DMS 273 treated with DMSO at 0.1 percent for 48 hours (cell line): ENCODE measurements at places on chromosomes 2 and 18.

GRCh38 chr2:74510272-74510671 lies 2.8 kb upstream of the PCGF1 start:
- DNase-seq, result no peak

DNA sequence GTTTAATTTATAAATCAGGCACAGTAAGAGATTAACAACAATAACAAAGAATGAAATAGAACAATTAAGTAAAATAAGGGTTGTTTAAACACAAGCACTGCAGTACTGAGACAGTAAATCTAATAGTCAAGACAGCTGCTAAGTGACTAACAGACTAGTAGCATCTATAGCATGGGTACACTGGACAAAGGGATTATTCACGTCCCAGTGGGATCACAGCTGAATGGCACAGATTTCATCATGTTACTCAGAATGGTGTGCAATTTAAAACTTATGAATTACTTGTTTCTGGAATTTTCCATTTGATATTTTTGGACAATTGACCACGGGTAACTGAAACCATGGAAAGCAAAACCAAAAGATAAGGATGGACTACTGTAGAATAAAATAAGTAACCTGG lies 161.9 kb upstream of the DAPL1 start:
- DNase-seq, result no peak

- DNase-seq, result no peak
These were observed 359.9 kb upstream of the SLC14A2 start for GRCh38 chr18:45255197-45255890.

DNA sequence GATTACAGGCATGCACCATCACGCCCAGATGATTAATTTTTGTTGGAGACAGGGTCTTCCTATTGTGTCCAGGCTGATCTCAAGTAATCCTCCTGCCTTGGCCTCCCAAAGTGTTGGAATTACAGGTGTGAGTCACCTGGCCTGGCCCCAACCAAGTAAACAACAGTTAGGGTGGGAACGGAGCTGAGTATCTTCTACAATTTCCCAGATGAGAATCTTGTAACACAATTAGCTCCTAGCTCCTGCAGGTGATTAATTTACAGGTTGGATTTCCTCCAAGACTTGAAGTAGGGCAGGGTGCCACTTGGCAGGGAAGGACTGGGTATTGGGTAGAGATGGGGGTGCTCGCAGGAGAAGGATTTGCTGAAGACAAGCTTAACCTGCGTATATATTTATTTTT lies 17.8 kb downstream of the NLRC4 start:
- DNase-seq, result no peak

DNA sequence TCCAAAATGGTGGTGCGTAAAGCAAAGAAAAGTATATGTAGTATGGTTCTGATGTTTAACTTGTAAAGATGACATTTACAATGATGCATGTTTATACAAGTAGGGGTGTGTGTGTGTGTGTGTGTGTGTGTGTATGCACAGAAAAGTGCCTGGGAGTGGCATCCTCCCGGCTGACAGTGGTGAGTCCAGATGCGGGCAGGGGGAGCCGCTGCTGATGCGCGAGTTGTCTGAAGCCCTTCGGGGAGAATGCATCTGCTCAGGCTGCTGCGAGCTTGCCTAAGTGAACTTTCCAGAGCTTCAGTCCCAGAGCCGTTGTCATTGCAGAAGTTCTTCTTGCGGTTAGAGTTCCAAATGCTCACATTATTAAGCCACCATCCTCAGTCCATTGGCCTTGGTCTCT lies 429.7 kb upstream of the HS6ST1 start:
- no peak for DNase-seq

GRCh38 chr2:177352441-177353186 lies 40.0 kb upstream of the AGPS start:
- DNase-seq, result no peak

DNA sequence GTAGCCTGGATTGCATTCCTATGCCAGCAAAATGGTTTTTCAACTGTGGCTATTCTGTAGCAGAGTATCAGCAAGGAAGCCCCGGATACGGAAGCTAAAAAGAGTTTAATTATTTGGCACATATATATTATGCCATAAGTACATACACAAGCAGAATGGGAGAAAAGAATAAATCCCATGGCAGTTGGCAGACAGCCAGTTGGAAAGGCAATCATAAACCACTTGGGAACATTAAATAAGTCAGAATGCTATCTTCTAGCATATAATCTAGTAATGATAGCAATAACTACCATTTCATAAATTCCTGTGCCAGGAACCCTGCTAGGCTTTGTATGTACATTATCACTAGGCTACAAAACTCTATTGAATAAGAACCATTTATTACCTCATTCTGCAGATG lies 26.0 kb downstream of the GALNT5 start:
- no peak for DNase-seq

DNA sequence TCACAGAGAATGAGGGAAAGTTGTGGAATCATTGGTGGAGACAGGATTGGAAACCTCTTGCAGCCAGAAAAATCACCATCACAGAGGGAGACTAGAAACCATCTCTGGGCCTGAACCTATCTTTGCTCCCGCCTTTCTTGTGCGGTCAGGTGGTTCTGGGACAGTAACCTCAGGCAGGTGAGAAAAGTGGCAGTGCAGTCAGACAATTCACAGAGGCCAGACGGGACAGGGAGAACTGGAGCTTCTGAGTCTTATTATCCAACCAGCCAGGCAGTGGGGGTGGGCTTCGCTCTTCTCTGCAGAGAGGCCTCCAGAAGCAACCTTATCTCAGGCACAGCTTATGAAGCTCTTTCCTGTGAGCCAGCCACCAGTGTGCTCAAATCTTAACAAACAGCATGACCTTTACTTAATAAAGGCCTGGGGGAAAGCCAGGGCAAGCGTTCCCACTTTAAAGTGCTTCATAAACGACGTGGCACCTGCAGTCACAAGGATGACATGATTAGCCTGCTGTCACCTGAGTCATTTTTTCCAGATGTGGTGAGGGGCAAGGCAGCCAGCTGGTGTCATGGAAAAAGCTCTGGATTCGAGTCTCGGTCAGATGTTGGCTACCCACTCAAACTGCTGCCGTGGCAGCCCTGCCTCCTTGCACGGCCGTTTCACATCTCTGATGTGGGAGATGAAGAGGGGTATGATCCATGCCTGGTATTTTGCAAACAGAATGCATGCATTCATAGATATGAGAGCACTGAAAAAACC lies 109.7 kb downstream of the B3GNT2 start:
- DNase-seq, result no peak

DNA sequence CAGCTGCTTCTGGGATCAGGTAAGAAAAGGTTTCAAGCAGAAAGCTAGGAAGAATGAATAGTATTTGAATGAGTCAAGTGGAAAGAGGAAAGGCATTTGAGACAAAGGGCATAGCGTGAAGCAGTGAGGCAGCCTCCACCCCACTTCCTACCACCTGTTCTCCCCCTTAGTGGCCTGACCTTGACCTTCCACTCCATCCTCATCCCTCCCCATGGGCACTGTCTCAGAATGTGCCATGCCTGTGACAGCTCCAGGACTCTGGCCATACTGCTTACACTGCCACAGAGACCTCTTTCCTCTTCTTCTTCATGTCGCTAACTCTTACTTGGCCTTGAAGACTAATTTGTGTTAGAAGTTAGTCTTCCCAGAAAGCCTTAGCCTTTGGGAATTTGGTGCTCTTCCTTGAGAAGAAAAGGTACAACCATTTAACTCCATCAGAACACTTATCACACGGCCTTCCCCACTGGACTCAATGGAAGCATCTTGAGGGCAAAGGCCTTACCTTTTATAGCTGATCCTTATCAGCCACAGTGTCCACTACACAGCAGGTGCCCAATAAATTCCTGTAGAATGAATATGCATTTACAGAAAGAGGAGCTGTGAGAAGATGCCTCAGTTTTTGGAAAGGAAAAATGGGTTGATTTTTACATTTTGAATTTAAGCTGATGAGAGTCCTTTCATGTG lies 15.2 kb upstream of the NOSTRIN start:
- DNase-seq, result no peak

GRCh38 chr18:40678318-40678717 lies 1276.7 kb upstream of the PIK3C3 start:
- no peak for DNase-seq

DNA sequence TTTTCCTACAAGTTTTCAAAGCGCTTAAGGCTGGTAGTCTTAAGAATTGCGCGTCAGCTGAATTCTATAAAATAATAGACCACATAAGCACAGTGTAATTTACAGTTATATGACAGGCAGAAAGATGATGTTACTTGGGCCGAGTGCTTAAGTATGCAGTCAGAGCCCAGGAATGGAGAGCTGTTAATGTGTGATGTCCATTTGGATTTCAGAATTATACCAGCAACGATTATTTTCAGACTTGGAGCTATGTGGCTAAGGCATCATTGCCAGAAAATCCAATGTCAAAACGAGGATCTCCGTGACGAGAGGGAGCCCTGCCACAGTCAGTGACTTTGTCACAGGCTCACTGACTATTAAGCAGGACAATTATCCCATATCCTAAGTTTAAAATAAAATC lies 3.4 kb downstream of the KLF7 start:
- no peak for DNase-seq

- no peak for DNase-seq
These were observed 61.5 kb downstream of the VRK2 start for GRCh38 chr2:58107803-58108710.

GRCh38 chr2:208049006-208049405 lies 23.7 kb upstream of the PLEKHM3 start:
- DNase-seq, result no peak

GRCh38 chr2:38146907-38147307 lies 71.0 kb upstream of the CYP1B1 start:
- DNase-seq, result no peak

DNA sequence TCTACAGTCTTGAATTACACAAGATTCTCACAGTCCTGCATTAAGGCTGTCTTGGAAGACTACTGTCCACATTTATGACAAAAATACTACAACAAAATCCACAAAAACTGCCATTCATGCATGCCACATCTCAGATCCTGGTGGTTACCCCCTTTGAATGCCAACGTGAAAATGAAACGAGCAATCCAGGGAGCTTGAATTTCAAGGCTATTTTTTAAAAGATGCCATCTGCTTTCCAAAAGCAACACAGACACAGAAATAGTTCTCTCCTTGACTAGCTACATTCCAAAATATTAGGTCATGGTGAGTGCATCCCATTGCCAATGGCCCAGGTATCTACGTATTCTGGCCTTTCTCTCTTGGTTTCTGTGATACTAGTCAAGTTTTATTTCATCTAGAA lies 36.3 kb downstream of the IRS1 start:
- no peak for DNase-seq

- no peak for DNase-seq
These were observed 318.5 kb downstream of the HRH4 start for GRCh38 chr18:24778810-24779418.

- no peak for DNase-seq
These were observed 233.4 kb downstream of the SOCS6 start for GRCh38 chr18:70522183-70522680.

DNA sequence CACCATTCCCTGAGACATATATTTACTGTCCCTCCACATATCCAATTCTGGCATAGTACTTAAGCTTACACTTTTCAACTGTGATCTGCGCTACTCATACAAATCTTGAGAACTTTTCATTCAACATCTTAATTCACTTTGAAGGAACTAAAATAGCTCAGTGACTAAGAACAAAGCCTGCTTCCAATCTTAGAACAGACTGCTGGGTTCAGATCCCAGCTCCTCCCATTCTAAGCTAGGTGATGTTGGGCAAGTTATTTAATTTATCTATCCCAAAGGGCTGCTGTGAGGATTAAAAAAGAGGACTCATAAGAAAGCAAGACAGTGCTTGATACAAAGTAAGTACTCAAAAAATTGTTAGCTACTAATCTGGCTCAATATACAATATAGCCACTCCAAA lies 57.9 kb downstream of the UGP2 start:
- DNase-seq, result no peak

- no peak for DNase-seq
These were observed 191.6 kb downstream of the TCF4 start for GRCh38 chr18:55396267-55396905.

- no peak for DNase-seq
These were observed 70.4 kb downstream of the IL1R2 start for GRCh38 chr2:102061962-102062795.

DNA sequence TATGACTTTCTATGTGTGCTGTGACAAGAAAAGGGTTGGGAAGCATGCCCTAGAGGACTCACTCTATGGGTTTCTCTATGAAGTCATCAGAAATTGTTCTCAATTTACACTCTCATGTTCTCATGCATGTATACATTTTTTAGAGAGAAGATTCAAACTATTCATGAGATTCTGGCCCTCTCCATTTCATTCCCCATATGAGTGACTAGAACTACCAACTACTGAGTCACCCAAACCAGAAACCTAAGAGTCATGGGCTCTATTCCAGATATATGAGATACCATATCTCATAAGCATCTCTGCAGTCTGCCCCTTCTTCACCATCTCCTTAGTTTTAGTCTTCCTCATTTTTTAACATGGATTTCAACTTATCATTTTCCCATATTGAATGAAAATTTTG lies 87.7 kb downstream of the EXOC6B start:
- DNase-seq, result no peak

DNA sequence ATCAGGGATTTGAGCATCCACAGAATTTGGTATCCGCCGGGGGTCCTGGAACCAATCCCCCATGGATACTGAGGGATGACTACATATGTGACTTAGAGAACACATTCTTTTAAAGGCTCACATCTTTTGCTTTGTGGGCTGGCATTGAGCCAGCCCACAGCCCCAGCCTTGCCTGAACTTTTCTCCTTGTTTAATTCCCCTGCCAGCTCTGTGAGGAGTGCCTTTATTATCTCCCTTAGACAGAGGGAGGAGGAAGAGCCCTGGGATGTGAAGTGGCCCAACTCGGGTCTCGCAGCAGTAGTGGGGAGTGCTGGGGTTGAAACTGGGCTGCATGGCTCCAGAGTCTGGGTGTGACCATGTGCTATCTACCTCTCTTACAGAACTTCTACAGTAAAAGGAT lies 7.6 kb downstream of the TTC39C start:
- no peak for DNase-seq

GRCh38 chr2:34307636-34308035 lies 708.5 kb upstream of the FAM98A start:
- no peak for DNase-seq

DNA sequence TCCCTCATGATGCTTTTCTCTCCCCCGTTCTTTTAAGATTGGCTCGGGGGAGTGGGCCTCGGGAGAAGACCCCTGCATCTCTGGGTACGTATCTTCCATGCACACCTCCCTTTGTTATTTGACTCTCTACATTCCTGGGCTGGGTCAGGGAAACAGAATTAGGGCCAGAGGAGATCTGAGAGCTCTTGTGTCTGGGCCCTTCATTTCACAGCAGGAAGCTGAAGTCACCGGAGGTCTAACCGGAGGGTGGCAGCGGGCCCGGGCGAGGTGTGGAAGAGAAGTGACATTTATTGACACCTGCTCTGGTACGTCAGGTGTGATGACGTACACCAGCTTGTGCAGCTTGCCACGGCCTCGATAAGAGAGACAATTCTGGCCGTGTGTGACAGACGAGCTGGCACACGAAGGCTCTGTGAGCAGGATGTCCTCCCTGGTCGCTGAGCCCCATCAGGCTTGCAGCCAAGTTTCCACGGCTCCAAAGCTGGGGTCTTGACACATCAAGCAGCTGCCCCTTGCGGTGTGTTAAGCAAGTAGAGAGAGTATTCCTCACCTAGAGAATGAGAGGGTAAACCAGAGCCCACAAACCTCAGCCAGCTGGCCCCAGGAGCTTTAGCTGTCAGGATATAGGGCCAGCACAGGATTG lies 30.4 kb downstream of the TOGARAM2 start:
- no peak for DNase-seq
